ENCODE measurements at places on chromosomes 11 and 22.

DNA sequence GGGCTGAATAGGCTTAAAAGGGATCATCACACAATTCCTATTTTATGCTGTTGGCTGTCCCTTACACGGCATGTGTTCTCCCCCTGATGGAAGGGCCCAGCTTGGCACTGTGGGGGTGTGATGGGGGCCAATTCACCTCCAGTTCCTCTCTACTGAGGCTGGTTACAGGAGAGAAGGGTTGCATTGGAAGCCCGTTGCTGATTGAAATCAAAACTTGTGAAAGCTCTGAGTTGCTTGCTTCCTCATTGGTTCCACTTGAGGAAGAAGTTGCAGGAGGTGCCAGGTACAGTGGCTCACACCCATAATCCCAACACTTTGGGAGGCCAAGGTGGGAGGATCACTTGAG, 13.3 kb upstream of the PRG2 start:
- DNase-seq = no peak

GRCh38 chr11:69877235-69877634, 58.0 kb upstream of the FGF3 start:
- no peak for DNase-seq

DNA sequence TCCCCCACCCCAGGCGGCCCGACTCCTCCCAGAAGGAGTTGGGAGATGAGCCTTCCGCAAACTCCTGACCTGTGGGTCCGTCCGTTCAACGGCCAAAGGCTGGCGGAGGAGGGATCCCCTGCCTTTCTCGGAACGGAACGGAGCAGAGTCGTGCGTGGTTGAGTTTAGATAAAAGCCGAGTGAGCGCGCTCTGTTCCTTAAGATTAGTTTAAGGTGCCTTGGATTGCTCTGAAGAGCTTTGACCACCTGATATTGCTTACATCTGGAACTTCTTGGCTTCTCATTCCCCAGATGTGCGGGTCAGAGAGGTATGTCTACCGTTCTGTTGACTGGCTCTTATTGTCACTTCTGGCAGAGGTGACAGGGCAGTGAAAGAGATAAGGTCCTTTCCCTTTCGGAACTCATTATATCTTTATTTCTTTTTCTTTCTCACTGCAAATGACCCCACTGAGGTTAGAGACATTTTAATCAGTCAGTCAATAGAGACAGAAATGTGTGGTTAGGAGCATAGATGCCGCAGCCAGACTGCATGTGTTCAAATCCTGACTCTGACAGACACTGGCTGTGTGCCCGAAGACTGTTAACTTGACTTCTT, at the start of gene TRIM6:
TRIM6 (plus strand) TSS at position 31 of the 595 bp plus-strand sequence; CDS start at position 292, 261 bp downstream.
- peak; percentile 49 for DNase-seq

GRCh38 chr11:36452961-36453360, 57.1 kb downstream of the TRAF6 start:
- no peak for DNase-seq

DNA sequence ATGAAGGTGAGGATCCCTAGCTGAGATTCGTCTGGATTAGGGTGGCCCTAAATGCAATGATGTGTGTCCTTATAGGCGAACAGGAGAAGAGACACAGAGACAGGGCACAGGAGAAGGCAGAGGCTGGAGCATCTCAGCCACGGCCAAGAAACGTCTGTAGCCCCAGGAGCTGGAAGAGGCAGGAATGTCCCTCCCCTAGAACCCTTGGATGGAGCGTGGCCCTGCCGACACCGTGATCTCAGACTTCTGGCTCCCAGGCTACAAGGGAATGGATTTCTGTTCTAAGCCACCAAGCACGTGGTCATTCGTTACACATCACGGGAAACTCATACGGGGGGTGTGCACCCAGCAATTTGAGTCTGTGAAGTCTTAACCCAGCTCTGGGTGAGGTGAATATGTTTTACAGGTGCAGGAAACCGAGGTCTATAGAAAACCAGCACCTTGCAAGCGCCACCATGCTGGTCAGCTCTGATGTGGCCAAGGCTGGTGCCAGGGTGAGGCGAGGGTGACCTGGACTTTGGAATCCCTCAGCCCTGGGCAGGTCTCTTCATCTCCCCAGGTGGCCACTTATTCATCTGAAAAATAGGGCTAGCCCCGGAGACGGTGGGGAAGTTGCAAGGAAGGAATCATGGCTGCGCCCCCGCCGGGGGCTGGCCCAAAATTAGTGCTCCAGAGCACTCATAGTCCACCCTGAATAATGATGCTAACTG, 89.5 kb upstream of the FGF3 start:
- DNase-seq = no peak

- no peak for DNase-seq
Measured at GRCh38 chr11:122311216-122311755, 195.3 kb upstream of the BLID start.

DNA sequence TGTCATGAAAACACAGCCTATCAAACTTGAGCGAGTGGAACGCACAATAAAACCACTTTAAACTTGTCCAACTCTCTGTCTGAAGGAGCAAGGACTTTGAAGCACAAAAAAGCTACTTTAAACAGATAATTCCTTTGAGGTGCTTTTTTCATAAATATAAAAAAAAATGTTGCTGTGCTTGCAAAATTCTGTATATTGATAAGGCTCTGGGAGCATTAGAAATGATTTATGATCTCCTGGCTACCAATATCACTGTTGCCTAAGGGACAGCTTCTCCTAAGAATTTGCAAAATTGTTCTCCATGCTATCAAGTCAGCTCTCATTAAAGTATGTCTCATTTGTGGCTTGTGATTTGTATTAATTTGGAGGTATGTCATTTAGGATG, 37.6 kb upstream of the LDLRAD3 start:
- no peak for DNase-seq

- DNase-seq = no peak
Measured at GRCh38 chr11:125337836-125338834, 157.9 kb downstream of the FEZ1 start.

- no peak for DNase-seq
Measured at GRCh38 chr11:71268706-71269321, 16.4 kb upstream of the SHANK2 start.

- no peak for DNase-seq
Measured at GRCh38 chr11:215581-216037, 8.1 kb downstream of the RIC8A start.

GRCh38 chr22:37045958-37046357, 5.6 kb upstream of the KCTD17 start:
- peak; percentile 24 for DNase-seq

DNA sequence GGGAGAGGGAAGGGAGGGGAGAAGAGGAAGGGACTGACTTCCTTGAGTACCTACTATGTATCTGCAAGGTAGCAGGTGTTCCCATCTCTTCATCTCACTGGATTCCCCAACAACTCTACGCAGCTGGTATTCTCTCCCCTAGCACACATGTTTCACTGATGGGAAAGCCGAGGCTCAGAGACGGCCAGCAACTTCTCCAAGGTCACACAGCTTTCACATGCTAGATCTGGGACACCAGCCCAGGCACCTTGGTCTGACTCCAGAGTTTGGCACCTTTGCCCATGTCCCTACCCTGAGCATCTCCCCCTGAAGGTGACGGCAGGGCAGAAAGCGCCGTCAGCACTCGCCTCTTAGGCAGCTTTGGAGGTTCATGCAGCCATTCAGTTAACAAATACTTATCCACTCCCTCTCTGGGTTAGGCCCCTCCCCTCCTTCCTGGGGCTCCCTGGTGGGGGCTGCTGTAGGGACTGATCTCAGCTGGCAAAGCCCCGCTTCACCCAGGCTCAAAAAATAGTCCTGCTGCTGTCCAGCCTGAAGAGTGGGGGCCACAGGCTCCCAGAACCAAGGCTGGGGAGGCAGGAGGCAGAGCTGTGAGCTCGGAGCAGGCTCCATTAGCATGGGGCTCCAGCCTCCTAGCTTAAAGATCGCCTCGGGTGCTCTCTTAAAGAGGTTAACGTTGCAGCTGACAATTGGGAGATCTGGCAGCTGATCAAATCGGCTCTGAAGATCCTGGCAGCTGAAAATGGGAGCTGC, 79.4 kb downstream of the IGLL1 start:
- DNase-seq = no peak

DNA sequence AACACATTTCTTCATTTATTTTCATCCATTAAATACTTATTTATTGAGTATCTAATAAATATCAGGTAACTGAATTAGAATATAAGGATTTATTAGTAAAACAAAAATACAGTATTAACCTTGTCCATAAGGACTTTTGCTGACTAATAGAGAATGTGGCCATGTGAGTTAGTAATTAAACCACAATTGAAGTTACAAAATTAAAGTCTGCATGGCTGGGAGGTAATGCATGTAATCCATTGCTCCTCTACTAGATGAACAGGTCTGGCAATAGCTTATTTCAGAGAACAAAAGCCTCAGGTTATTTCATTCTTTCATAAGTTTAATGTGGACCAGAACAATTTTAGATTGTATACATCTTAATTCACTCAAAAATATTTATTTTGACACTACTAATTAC, 9.9 kb upstream of the CARD18 start:
- DNase-seq = no peak

- DNase-seq = peak; percentile 64
Measured at GRCh38 chr22:28442264-28442710, 237.4 kb downstream of the TTC28 start.

DNA sequence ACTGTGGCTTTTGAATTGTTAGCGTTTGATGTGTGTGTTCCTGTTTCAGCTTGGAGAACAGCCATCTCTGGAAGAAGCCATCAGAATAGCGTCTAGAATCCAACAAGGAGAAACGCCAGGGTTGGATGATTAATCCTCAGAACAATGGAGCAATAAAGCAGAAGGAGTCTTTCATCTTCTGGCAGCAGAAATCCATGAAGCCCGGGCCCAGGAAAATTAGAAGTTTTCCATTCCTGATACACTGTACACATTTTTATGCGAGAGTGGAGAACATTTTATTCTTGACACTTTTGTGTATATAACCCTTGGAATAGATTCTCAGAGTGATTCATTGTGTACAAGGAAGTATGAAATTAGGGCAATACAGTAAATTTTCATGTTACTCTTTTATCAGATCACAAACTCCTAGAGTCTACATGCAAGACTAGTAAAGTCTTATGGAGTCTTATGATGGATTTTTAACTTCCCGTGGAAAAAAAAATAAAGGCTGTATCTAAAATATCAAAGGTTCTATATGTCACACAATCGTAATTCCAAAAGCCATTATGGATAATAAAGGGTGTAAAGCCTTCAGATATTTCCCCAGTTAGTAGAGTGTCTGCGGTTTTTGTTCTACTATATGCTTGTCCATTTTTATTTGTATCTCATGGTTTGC, 45.9 kb upstream of the WEE1 start:
- peak; percentile 93 for DNase-seq

- peak; percentile 23 for DNase-seq
Measured at GRCh38 chr11:4851033-4851432, 2.0 kb upstream of the OR51S1 start.

- DNase-seq = no peak
Measured at GRCh38 chr22:36546092-36546804, 17.3 kb upstream of the EIF3D start.

- no peak for DNase-seq
Measured at GRCh38 chr11:118643142-118643994, 36.0 kb downstream of the PHLDB1 start.

DNA sequence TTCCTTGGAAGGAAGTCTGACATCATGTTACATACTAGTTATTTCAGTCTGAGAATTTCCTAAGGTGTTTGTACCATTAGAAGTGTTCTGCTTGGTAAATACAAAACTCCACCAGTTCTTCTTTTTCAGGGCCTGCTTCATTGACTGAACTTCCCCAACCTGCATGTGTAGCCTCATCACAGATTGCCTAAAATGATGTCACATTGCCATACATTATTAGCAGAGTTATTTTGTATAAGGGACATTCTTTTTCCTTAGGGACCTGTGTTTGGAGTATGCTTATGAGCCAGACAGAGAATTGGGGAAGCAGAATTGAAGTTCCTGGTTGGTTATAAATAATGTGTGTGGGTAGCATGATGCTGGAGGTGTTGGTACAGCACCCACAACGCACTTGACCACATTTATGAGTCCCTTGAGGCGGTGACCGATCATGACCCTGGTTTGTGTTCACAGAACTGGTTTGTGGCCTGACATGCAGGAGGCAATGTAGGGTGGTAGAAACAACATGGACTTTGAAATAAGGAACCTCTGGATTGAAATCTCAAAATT, 16.4 kb upstream of the MMP7 start:
- no peak for DNase-seq

GRCh38 chr11:45754261-45754709, 50.7 kb upstream of the SLC35C1 start:
- DNase-seq = peak; percentile 36
